Hematopoietic multipotent progenitor cell treated with erythropoietin and hydrocortisone succinate and interleukin-3 and kit ligand, for 15 days (in vitro differentiated cells): ENCODE measurements at places on chromosomes 13 and 19.

- DNase-seq = no peak
Observed at GRCh38 chr19:44897835-44898234, 6.8 kb downstream of the TOMM40 start.

- DNase-seq = no peak
Observed at GRCh38 chr13:41411060-41411459, 46.3 kb upstream of the RGCC start.

GRCh38 chr13:51666374-51666773 lies 82.1 kb downstream of the WDFY2 start:
- DNase-seq = no peak

DNA sequence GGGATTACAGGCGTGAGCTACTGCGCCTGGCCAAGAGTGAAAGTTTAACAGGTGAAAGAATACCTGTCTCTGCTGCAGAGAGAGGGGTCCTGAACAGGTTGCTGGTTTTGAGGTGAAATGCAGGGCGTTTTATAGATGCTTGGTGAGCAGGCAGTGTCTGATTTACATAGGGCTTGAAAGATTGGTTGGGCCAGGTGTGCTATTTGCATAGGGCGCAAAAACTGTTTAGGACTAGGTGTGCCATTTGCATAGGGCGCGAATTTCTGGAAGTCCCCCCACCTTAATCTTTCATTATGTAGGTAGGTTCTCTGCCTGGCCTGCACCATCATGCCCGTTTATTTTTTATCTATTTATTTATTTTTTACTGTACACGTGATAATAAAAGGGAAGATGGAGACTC lies 4.5 kb upstream of the NDUFB7 start:
- no peak for DNase-seq

DNA sequence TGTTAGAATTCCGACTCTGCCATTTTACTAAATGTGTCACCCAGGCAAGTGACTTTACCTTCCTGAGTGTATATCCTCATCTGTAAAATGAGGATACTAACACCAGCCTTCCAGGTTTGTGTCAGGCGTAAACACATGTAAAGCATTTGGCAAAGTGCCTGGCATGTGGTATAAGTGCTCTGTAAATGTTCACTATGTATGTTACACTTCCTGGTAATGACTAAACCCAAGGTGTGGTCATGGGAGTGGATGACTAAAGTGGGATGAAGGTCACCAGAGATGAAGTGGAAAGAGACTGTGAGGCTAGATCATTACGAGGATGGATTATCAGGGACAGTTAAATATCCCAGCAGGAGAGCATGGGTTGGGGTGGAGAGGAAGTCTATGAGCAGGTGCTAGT lies 25.6 kb downstream of the DEDD2 start:
- DNase-seq = peak; percentile 33

GRCh38 chr13:38409771-38410170 lies 60.1 kb downstream of the UFM1 start:
- DNase-seq = no peak

- no peak for DNase-seq
Observed at GRCh38 chr13:35349673-35350278, 126.7 kb downstream of the MAB21L1 start.

DNA sequence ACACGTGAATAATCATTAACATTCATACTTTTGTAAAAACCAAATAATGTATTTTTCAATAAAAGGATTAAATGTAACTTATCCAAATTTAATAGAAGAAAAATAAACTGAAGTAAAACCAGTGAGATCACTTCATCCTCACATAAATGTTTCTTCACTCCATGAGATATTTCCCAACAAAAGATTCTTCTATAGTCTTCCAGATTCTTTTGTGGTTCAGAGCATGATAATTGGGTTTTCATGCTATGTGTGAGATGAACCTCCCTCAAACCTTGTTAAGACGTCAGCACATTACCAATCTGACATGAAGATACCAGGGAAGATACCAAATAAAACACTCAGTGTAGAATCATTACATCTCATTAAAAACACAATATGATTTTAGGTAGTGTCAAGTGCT lies 62.9 kb upstream of the OXGR1 start:
- no peak for DNase-seq

- DNase-seq = peak; percentile 25
Observed at GRCh38 chr13:109610517-109610916, 175.9 kb downstream of the IRS2 start.
